ENCODE measurements at places on chromosomes 16 and 17.

- DNase-seq: no peak
Measured at GRCh38 chr17:37643869-37644268, 623 bp upstream of the DDX52 start.

DNA sequence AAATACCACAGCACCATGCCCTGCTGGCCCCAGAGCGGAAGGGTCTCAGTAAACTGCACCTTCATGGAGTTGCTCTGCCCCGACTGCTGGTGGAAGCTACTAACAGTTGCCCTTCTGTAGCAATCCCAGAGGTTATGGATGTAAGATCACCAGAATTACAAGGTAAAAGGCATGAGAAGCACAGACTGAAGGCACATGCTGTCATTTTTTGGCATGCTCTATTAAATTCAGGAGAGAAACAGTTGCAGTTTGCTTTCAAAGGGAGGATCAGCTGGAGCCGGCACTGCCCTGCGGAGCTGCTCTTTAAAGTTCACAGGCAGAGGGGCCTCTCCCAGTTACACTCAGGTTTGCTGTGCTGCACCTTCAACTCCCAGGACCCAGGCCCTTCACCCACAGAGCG lies 19.2 kb downstream of the NPRL3 start:
- DNase-seq: no peak

GRCh38 chr16:3088450-3088849 lies 10.6 kb downstream of the ZSCAN10 start:
- no peak for DNase-seq

DNA sequence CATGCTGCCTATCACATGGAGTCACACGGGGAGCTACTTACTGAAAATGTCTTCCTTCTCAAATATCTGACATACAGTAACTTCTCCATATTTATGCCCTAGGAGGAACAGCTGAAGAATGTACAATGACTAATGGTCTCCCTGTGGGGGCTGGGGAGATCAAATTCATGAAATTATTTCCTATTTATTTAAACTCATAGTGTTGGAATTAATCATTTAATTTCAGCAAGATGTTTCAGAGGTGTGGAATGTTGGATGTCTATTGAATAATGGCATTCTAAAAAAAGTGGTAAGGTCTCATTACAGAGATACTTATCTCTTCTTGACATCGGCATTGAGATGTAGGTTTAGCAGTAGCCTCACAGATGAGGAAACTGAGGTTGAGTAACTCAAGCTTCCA lies 214.3 kb upstream of the CDH11 start:
- no peak for DNase-seq

GRCh38 chr17:28372203-28372944 lies 880 bp downstream of the SARM1 start:
- DNase-seq: no peak

DNA sequence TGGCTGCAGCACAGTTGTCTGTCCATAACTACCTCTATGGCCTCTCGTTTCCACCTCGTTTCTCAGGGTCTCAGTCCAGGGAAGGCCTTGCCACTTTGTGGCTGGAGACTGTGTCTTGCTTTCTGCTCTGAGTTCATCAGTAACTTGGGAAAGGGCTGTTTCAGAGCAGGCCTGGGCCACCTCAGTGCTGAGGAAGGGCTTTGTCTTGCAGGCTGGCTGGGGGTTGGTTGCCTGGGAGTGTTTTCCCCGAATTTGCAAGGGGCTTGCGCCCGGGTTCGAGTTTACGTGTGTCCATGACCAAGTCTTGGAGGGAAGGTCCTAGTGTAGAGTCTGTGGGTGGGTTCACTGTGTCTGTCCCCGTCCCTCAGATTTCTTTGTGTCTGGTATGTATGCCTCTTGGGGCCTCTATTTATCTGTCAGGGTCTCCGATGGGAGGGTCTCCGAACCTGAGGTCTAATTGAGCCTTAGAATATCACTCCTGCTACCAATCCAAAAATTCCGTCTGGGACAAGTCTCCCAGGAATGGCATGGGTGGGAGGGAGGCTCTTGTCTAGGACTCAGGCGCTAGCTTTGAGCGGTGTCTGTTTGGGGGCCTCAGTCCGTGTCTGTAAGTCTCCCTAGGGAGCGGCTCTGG lies 594 bp upstream of the TGFB1I1 start:
- no peak for DNase-seq

- DNase-seq: no peak
Measured at GRCh38 chr17:48541577-48542113, 3.3 kb downstream of the HOXB2 start.

GRCh38 chr17:75242461-75243042 lies 18.9 kb downstream of the GGA3 start:
- no peak for DNase-seq

- DNase-seq: no peak
Measured at GRCh38 chr17:45953561-45953960, 45.5 kb upstream of the STH start.

DNA sequence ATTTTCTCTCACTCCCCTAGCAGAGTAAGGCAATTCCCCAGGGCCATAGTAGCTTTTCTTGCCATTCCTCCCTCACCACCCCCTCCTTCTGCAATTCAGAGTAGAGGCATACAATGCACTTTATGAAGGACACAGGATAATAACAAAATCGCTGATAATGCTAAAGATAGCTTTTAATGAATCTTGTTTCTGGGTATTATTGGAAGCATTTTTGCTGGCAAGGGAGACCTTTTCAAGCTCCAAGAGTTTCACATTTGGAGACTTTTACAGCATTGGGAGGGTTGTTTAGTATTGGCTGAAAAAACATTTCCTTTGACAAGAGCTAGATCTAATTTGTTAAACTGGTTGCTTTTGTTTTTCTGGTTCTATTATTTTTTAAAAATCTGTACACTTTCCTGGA lies 573.0 kb upstream of the C16orf82 start:
- no peak for DNase-seq

DNA sequence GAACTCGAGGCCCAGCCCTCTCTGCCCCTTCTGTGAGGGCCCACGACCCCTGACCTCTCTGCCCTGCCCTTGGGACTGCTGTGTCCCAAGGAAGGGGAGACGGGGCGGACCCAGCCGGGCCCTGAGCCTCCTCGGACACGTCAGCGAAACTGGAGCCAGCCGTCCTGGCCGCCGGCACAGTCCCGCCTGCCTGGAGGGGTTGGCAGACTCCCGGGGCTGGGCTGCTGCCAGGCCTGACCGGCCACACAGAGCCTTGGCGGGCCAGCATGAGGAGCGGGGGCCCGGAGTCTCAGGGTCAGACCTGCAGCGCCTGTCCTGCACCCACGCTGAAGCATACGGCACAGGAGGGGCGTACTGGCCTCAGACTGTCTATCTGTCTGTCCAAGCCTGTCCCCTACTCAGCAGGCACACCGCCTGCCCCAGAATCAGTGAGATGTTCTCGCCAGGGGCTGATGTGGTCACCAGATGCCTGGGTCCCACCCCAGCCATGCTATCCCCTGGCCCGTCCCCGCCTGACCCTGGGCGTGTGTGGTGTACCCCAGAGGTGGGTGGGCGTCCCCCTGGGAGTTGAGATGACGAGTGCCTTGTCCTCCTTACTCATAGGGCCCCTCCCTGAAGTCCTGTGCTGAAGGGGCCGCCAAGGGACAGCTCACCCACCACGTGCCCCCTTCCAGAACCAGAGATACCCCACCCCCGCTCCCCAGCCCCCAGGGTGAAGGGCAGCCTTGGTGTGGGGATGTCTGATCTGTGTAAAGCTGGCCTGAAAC lies 4.7 kb downstream of the VASN start:
- DNase-seq: no peak

GRCh38 chr17:28228986-28229729 lies 89.8 kb upstream of the TMEM97 start:
- DNase-seq: no peak

- no peak for DNase-seq
Measured at GRCh38 chr17:45022655-45023339, 28.6 kb downstream of the DCAKD start.

All from Panc1 (cell line).